ENCODE measurements at places on chromosomes 3 and 15.

- DNase-seq: no peak
Observed at GRCh38 chr3:49415931-49416601, 3.8 kb downstream of the TCTA start.

GRCh38 chr15:74781431-74782258 lies at the start of gene CSK:
Gene CSK (plus strand): TSS chr15:74782080. CDS start chr15:74798298, 16,218 bp downstream.
- peak; percentile 62 for DNase-seq

DNA sequence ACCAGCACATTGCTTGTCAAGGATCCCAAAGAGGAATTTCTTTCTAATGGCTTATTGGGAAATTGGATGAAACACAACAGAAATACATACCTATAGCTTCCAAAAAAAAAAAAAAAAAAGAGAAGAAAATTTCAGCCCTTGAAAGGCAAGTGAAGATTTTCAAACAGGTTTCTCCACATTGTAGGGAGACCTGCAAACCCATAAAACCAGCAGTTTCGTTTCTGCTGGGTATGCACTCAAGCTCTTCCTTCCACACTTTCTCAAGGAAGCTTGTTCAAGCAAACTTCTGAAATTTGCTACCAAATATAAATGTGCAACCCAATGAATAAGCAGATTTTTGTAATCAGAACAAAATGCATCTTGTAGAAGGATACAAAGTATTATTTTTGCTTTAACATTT lies 15.9 kb upstream of the SH3BP5 start:
- no peak for DNase-seq

GRCh38 chr3:144128108-144128892 lies 156.7 kb downstream of the DIPK2A start:
- no peak for DNase-seq

DNA sequence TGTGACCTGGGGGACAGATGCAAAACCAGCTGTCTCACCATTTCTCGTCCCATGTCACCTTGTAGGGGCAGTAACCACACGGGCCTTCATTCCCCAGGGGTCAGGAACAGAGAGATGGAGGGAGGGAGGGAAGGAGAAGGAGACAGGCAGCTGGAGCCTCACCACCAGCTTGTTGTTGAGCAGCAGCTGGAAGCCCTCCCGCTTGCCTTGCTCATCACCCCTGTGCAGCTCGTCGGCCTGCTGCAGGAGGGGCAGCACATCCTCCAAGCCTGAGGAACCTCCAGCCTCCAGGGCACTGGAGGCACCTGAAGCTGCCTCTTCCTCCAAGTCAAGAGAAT lies 10.3 kb downstream of the RMDN3 start:
- DNase-seq: no peak

GRCh38 chr3:60575718-60576272 lies 675.5 kb downstream of the FHIT start:
- no peak for DNase-seq

- peak; percentile 15 for DNase-seq
Observed at GRCh38 chr15:73851689-73852088, 21.7 kb upstream of the TBC1D21 start.

DNA sequence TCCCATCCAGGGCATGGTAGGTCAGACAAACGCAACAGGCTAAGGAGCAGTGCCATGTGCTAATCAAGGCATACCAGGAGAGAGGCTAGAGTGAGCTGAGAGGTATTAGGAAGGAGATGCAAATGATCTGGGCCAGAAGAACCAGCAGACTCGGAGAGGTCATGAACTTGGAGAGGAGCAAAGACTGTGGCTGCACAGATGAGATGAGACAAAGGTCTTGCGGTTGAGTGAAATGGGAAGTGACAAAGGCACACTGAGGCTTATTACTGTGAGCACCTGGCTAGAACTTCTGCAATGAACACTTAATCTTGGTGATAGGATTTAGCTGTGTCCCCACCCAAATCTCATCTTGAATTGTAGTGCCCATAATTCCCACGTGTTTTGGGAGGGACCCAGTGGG lies 380.2 kb downstream of the ULK4 start:
- no peak for DNase-seq

Measured in activated CD4-positive, alpha-beta T cell treated with anti-CD3 and anti-CD28 coated beads for 24 hours (primary cell).